Esophagus muscularis mucosa (tissue), 4 donors: ENCODE measurements at places on chromosomes 2 and 18. TPM values are rescaled to one million over a fixed set of nuclear protein-coding genes. Genes with fewer than 3 reads are reported as not detected.

The MARS2 gene
- 3.3 TPM for total RNA-seq

The ASIC4 gene
- not detected for total RNA-seq

The ZNF142 gene
- total RNA-seq: 17.4 TPM

The KIF3C gene
- 6.6 TPM for total RNA-seq

GRCh38 chr2:56741601-56742102 is 557.9 kb downstream of the CCDC85A start:
- no peak for DNase-seq

- DNase-seq: no peak
Measured at GRCh38 chr2:168062054-168062453, 185.3 kb downstream of the STK39 start.

- DNase-seq: no peak
Measured at GRCh38 chr2:195674491-195675221, 17.6 kb downstream of the SLC39A10 start.

DNA sequence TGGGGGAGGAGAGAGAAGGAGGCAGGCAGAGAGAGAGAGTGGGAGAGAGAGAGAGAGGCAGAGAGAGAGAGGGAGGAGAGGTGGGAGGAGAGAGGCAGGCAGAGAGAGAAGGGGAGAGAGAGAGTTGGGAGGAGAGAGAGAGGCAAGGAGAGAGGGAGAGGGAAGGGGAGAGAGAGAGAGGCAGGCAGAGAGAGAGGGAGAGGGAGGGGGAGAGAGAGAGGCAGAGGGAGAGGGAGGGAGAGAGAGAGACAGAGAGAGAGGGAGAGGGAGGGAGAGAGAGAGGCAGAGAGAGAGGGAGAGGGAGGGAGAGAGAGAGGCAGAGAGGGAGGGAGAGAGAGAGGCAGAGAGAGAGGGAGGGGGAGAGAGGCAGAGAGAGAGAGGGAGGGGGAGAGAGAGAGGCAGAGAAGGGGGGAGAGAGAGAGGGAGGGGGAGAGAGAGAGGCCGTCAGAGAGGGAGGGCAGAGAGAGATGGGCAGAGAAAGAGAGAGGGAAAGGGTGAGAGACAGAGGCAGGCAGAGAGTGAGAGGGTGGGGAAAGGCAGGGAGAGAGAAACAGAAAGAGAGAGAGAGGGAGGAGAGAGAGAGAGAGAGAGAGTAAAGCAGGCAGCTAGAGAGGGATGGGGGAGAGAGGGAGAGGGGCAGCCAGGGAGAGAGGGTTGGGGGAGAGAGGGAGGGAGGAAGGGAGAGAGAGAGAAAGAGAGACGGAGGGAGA is 122.2 kb upstream of the PXDN start:
- DNase-seq: no peak

DNA sequence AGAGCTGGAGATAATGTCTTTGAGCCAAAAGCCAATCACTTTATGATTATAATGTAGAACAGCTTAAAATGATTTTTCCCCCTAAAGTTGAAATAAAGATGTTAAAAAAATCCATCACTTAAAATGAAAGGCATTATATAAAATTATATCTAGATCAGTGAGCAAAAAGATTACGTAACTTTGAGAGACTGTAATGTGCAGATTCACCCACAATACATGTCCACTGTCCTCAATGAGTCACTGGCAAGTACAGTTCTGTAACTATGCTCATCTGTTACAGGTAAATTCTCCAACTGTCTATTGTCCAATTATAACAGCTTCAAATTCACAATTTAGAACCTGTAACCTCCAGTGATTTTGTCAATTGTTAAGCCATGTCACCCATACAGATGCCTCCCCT is 19.0 kb downstream of the FAM161A start:
- DNase-seq: no peak

DNA sequence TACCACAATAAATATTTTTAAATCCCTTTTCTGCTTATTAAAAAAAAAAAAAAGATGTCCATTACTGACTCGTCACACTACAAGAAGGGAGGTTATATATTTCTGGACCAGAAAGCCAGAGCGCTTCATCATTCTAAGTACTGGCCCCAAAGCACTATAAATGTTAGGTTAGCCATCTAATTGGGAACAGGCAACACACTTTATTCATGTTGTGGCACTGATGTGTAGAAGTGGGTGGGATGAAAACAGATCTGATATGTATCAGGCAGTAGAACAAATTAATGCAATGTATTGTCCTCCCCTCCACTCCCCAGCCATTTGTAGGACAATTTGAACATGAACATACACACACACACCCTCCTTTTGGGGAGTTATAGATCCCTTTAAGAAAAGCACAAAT is 24.4 kb downstream of the LANCL1 start:
- DNase-seq: no peak

GRCh38 chr2:8488001-8488738 is 193.7 kb upstream of the ID2 start:
- no peak for DNase-seq

DNA sequence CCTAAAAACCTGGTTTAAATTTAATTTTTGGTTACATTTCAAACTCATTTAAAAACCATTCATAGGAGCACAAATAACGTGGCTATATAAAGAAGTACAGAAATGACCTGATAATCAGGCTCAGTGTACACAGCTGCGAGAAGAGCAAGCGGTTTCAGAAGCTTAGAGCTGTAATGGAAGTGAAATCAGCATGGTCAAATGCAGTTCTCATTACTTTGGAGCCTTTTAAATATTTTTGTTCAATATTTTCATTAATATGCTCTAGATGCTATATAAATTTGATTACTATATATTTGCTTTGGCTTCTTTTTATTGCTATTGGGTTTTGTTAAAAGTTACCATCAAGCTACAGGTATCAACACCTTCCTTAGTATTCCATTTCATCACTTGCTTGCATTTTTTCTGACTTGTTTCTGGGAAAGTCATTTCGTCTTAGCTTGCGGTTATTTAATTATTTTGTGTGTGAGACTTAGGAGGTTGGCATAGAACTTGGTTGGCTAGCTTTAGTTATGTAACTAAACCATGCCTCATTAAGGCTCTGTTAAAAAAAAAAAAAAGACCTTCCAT is 58.7 kb downstream of the AFTPH start:
- no peak for DNase-seq

DNA sequence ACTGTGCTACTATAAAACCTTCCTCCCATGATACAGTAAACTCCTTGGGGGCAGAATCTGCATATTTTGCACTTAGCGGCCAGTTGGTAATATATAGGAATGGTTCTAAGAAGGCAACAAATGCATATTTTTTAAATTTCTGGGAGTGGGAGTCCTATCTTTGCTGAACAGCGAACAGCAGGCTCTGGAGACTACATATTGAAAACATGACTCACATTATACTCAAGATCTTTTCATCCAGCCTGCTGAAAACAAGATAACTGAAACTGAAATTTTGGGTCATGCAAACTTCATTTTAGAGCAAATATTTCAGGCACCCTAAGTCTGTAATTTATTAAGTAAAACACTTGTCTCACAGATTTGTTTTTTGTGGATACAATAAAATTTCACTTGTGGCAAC is 122.2 kb downstream of the SATB2 start:
- no peak for DNase-seq

GRCh38 chr2:55364189-55365055 is 55.2 kb downstream of the CCDC88A start:
- DNase-seq: no peak
